ENCODE measurements at places on chromosomes 2 and 18. TPM values are rescaled to one million over a fixed set of nuclear protein-coding genes. Genes with fewer than 3 reads are reported as not detected.

CPLX4 gene
- total RNA-seq, result not detected

CFAP65 gene
- total RNA-seq, result not detected

SERPINB13 gene
- not detected for total RNA-seq

MAT2A gene
- 92.7 TPM for total RNA-seq

FTCDNL1 gene
- total RNA-seq, result not detected

DNA sequence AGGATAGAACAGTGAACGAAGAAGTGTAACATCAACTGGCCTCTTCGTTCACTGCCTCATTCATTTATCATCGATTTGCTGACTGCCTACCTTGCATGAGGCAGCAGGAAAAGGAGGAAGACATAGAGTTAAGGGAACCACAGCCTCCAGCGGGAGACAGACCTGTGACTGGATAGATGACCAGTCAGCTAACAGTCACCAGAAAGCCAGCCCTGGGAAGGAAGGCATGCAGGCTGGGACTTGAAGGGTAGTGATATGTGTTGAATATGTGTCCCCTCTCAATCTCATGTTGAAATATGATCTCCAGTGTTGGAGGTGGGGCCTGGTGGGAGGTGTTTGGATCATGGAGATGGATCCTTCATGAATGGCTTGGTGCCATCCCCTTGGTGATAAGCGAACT lies 58.3 kb downstream of the CTIF start:
- no peak overlapping the region for H3K4me3 ChIP-seq
- H3K27me3 ChIP-seq, result no peaks in the 10 kb centered on the region
- DNase-seq, result no peak
- peaks cover 3% of the 10 kb centered on the region for H3K4me1 ChIP-seq

DNA sequence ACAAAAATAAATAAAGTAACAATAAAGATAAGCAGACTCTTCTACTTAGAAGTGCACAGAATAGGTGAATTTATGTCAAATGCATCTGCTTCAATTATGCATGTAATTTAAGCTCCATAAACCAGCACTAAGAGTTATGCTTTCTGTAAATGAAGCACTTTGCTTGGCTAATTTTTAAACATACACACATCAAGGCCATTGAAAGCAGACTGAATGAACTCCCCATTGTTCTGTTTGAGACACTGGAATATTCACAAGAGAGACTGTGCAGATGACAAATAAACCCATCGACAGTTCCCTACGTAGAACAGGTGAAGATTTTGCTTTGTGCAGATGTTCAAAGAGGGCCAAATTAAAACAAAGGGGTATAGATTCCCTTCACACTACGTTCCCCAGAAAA lies 133.4 kb downstream of the PID1 start:
- no peaks in the 10 kb centered on the region for H3K4me1 ChIP-seq
- no peaks in the 10 kb centered on the region for H3K27me3 ChIP-seq
- H3K36me3 ChIP-seq, result no peaks in the 10 kb centered on the region
- DNase-seq, result no peak

DNA sequence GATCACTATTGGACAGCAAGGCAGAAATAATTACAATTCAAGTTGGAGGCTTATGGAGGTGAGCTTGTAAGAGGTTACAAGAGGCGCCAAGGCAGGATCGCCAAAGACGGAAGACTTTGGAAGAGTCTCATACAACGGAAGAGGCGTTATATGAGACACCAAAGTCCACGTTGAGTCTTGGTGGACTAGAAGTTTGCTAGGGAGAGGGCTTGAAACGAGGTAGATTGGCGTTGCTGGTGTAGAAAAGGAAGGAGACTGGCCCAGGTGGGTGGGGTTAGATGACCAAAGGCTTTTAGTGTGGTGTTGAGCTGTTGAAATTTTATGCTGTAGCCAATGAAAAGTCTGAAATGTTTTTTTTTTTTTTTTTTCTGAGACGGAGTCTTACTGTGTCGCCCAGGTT lies 1.4 kb downstream of the MSH2 start:
- H3K27ac ChIP-seq, result no peak overlapping the region
- no peaks in the 10 kb centered on the region for H3K27me3 ChIP-seq
- H3K36me3 ChIP-seq, result peaks cover 14% of the 10 kb centered on the region
- DNase-seq, result no peak
- H3K4me1 ChIP-seq, result peaks cover 12% of the 10 kb centered on the region

DNA sequence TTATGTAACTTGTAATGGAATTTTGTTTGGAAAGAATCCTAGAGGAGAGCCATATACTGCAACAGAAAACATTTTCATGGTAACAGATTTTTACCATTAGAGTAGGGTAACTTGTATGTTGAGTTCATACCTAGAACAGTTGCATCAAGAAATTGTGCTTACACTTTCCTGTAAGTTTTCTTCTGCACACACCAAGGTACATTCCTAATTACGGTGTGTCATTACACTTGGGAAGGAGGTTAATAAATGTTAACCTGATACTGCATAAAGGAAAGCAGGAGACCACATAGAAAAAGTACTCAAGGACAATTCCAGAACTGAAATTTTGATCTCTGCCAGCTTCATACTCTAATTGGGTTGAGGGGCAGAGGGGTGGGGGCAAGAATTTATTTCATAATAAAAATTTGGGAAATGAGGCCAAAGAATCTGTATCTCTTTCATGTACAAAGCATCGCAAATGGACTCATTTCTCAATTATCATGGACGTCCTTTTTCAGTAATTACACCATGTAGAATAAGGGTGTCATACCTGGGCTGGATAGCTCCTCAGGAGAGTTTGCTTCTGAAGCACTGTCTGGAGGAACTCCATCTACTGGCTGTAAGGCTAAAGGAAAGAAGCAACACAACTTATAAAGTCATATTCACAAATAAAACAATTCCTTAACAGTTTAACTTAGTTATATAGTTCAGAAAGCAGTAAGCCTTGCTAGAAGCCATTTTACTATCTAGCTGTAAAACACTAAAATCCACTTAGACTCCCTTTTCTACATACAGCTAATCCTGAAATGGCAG lies 82.8 kb upstream of the GRB14 start:
- peaks cover 10% of the 10 kb centered on the region for H3K4me1 ChIP-seq
- DNase-seq, result no peak
- no peak overlapping the region for H3K27ac ChIP-seq
- H3K27me3 ChIP-seq, result no peaks in the 10 kb centered on the region

DNA sequence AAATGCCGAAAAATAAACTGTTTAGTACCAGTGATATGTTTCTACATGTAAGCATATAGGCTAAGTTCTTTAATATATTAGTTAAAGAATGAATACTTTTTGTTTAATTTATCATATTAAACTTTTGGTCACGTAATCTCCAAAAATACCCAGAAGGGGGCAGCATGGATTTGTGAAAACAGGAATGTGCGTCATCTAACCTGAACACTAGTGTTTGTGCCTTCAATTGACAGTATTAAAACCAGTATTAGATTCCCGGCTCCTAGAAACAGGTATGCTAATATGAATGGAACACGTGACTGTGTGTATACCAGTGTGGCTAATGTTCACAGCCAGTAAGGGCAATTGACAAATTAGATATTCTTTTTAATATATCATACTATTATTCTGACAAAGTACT lies 51.8 kb downstream of the WDR7 start:
- no peak for DNase-seq
- no peak overlapping the region for H3K4me3 ChIP-seq
- H3K27ac ChIP-seq, result no peak overlapping the region
- H3K27me3 ChIP-seq, result no peaks in the 10 kb centered on the region
- H3K4me1 ChIP-seq, result no peaks in the 10 kb centered on the region

- no peak overlapping the region for H3K4me3 ChIP-seq
- DNase-seq, result no peak
- H3K4me1 ChIP-seq, result no peaks in the 10 kb centered on the region
- H3K27me3 ChIP-seq, result no peaks in the 10 kb centered on the region
- no peak overlapping the region for H3K27ac ChIP-seq
These were observed 77.7 kb downstream of the GDF7 start for GRCh38 chr2:20744366-20745335.

DNA sequence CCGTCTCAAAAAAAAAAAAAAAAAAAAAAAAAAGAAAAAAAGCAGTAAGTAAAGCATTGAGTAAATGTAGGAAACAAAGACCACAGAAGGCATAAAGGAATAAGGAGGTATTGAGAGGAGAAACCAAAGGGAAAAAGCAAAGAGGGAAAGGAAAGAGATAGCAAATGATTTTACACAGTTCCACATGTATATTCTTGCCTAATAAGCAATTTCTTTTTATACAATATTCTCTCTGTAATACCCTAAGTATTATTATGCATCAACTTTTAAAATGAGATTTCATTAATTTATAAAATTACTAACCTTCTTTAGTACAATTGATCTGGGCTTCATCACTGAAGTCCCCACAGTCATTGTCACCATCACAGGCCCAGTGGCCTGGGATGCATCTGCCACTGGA lies 1180.9 kb downstream of the LRP1B start:
- no peak for DNase-seq
- H3K4me1 ChIP-seq, result no peaks in the 10 kb centered on the region
- H3K4me3 ChIP-seq, result no peak overlapping the region
- no peak overlapping the region for H3K27ac ChIP-seq
- no peaks in the 10 kb centered on the region for H3K36me3 ChIP-seq

DNA sequence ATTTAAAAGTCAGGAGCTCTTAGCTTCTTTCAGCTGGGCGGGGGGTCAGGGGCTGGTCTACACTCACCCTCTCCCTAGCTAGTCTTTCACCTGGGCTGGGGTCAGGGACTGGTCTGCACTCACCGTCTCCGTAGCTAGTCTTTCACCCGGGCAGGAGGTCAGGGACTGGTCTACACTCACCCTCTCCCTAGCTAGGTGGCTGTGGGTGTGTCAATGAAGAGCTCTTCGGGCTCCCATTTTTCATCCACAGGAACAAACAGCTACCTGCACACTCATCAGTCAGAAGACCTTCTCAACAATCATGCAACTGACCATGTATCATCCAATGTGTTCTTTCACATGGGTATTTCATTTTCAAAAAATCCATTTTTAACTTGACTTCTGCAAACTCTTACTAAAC lies 8.0 kb downstream of the CHST10 start:
- H3K27me3 ChIP-seq, result no peaks in the 10 kb centered on the region
- H3K4me1 ChIP-seq, result no peaks in the 10 kb centered on the region
- peaks cover 15% of the 10 kb centered on the region for H3K36me3 ChIP-seq
- no peak overlapping the region for H3K27ac ChIP-seq

- DNase-seq, result no peak
- no peak overlapping the region for H3K27ac ChIP-seq
- H3K4me1 ChIP-seq, result no peaks in the 10 kb centered on the region
- H3K4me3 ChIP-seq, result no peak overlapping the region
These were observed 558.8 kb upstream of the HNMT start for GRCh38 chr2:137405496-137405895.

GRCh38 chr2:240248721-240249422 lies 108.4 kb upstream of the OTOS start:
- peaks cover 14% of the 10 kb centered on the region for H3K4me1 ChIP-seq
- no peaks in the 10 kb centered on the region for H3K36me3 ChIP-seq
- DNase-seq, result no peak
- H3K4me3 ChIP-seq, result no peak overlapping the region

Measured in SJSA1 (cell line).